Activated CD4-positive, CD25-positive, alpha-beta regulatory T cell treated with anti-CD3 and anti-CD28 coated beads, Interleukin-2, amount 50 U/mL, for 24 hours (primary cell): ENCODE measurements at places on chromosomes 4 and X.

DNA sequence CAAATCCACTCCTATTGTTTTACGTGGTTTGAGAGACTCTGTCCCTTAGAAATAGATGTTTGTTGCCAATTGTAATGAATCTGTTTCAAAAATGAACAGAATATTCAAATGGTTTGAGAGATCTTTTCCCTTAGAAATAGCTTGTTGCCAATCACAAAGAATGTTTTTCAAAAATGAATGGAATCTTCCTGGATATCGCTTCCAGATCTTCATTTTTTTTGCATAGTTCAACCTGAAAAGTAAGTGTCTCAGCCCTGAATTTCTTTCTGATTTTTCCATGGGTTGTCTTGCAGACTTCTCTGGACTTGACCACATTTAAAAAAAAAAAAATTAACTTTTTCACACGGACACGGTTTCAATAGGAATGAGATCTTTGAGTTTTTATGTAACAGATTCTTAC is 22.7 kb downstream of the SHOX start:
- ATAC-seq = no peak

- ATAC-seq = peak; percentile 49
Observed at GRCh38 chr4:151801547-151802516, 41.0 kb upstream of the GATB start.

- peak; percentile 6 for ATAC-seq
Observed at GRCh38 chrX:13088156-13088487, 43.7 kb upstream of the FAM9C start.

DNA sequence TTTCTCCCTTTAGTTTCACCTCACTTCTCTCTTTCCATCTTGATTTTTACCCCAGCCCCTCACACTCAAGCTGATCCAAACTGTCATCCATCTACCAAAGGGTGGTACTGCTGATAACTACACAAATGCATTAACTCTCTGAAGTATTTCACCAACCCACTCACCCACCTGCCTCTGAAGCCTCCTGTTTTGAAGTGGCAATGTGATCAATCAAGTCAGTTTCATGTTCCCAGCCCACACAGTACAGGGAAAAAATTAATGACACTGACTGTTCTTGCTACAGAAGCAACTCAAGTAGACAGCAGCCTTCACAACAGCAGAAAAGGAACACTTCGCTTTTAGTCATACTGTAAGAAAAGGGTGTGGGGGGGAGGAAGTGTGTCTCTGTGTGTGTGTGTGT is 183.0 kb upstream of the NOCT start:
- no peak for ATAC-seq

DNA sequence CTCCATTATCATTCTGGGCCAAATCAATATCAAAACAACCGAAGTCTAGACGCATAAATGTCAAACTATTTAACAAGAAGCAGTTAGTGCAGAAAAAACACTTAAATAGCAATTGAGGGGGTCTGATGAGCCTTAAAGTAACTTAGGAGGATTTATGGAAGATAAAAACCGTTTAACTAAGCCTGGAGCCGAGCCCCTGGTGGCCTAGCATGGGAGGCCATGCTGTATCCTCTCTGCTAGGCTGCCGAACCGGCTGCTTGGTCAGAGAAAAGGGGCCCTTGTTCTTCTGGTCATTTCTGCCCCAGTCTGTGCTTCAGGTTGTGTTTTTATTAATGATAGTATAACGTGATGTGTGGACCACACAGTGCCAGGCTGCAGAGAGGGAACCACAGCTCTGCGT is 72.4 kb downstream of the CPZ start:
- ATAC-seq = no peak

GRCh38 chr4:132328761-132329160 is 820.3 kb upstream of the PCDH10 start:
- no peak for ATAC-seq

DNA sequence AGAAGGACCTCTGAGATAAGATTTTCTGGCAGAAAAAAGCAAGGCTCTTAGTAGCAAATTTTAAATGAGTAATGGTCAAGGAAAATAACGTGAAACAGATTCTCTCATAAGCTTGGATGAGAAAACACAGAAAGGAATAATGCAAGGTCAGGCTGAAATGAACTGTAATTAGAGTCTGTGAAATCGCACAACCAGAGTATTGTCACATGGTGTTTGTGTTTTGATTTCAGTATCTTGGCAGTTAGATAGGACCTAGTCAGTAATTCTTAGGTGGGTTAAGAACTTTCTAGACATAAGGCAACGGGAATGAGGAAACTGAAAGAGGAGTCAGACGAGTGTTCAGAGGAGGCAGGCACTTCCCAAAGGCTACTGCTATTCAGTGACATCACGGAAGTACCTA is 34.6 kb downstream of the LIMCH1 start:
- no peak for ATAC-seq

GRCh38 chrX:7235071-7235470 is 87.1 kb upstream of the PUDP start:
- ATAC-seq = no peak

DNA sequence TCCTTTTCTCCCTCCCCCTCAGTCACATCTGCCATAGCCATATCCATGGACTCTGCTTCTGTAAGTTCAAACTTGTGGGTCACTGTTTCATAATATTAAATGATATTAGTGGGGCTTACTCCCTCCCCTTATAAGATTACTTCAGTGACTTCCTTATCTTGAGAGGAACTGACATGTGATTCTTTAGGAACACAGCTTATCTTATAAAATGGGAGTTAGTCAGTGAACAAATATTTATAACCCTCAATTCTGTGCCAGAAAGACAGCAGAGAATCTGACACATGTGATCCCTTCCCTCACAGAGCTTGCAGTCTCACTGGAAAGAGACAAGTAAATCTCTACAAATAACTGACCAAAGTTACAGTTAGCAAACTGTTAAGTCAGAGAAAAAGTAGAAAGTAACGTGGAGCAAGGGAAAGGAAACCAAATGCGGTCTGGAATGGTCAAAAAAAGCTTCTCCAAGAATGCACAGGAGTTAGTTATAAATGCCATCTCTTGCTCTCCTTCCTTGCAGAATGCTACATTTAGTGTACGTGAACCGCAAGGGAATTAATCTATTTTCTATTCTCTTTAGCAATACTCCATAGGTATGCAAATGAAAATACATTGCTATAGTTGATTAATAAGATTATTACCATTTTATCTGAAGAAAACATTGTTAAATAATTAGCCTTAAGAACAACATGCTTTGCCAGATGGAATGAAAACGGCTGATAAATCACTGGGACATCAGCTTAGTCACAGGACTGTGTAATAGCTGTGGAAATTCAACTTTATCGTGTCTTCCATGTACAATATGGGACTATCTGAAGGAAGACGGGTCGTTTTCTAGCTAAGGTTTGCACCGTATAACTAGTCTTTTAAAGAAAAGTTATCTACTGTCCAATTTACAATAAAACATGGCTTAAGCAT is 29.0 kb downstream of the SGMS2 start:
- ATAC-seq = no peak

GRCh38 chrX:47218920-47219815 is 687 bp downstream of the CDK16 start:
- ATAC-seq = no peak

DNA sequence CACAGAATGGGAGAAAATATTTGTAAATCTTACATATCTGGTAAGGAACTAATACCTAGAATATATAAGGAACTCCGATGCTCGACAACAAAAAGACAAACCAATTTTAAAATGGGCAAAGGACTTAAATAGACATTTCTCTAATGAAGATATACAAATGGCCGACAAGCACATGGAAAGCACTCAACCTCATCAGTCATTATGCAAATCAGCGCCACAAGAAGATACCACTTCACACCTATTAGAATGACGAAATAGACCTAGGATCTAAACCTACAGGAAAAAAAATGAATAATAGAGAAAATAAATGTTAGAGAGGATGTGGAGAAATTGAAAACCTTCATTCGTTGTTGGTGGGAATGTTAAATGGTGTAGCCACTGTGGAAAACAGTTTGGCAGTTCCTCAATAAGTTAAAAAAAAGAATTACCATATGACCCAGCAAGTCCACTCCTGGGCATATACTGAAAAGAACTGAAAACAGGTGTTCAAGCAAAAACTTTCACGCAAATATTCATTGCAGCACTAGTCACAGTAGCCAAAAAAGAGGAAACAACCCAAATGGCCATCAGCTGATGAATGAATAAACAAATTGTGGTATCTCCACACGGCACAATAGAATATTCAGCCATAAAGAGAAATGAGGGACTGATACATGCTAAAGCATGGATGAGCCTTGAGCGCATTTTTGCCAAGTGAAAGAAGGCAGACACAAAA is 57.3 kb upstream of the WDR19 start:
- no peak for ATAC-seq

DNA sequence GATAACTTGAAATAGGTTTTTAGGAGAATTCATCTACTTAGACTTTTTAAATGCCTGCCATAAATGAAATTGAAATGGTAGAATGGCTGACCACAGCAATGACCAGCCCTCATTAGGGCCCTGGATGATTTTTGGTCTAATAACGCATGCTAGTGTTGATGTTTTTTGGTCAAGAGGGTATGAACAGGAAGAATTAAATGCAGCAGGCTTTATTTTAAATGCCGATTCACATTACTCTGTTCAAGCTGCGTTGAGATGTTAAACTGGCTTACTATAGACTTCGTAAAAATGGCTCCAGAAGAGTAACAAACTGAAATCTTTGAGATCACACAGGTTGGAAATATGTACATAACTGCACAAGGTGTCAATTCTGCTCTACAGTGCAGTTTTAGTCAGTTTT is 14.6 kb downstream of the DDX3X start:
- no peak for ATAC-seq

DNA sequence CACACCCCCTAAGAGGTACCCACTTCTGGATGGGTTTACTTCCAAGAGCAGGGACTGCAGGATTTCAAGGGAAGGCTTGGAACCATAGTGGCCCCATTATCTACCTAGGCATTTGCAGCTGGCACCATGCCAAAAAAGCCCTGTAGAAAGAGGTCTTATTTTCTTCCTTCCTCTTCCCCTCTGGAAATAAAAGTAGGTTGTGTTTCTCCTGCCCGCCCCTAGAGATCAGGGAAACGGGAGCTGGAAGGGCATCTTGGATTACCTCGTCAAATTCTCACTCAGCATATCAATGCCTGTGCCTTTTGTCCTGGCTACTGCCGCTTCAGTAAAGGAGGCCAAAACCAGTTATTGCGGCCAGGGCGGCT is 1.6 kb downstream of the SCD5 start:
- ATAC-seq = no peak

DNA sequence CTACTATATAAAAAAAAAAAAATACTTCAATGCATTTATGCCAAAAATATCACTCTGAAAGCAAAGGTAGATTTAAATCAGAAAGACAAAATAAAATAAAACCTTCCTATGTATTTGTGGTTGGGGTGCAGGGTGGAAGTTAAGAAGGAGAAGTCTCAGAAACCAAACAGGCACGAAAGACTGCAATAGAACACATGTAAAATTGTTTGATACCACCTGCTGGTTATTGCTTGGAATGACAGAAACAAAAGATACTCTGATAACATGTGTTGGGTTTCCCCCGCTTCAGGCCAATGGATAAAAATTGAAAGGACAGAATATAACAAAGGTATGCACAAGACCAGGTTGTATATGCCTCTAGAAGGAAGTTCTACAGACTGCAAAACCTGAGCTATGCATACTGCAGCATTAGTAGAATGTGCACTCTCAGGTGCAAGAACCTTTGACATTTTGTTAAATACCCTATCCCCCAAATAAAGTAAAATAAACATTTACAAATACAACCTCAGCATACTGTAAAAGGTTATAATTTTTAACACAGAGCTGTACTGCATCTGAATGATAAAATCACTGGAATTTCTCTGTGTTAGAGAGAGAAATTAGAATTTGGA is 118.8 kb downstream of the GABRA2 start:
- no peak for ATAC-seq

DNA sequence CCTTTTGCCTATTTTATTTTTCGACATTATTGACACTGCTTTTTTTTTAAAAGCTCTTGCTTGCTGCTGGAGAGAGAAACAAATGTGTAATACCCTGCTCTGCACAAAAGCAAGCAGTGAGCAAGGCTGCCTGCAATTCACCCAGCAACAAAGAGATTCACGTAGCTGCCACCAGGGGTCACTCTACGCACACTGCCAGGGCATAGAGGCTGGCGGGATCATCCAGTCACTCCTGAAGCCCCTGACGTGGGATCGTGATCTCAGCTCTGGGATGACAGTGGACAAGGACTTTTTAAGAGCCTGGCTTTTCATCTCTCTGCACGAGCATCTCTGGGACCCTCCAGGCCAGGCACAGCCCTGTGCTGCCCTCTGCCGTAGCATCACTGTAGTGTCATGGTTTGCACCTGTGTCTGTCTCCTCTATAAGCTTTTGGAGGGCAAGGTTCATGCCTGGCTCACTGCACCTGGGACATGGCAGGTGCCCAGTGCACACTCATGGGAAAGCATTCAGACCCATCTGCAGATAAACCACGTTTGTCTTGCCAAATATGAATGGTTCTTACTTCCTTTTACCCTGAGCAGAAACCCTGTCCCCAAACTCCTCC is 19.8 kb downstream of the C4orf50 start:
- peak; percentile 43 for ATAC-seq

- no peak for ATAC-seq
Observed at GRCh38 chrX:35699642-35700041, 98.5 kb upstream of the MAGEB16 start.

DNA sequence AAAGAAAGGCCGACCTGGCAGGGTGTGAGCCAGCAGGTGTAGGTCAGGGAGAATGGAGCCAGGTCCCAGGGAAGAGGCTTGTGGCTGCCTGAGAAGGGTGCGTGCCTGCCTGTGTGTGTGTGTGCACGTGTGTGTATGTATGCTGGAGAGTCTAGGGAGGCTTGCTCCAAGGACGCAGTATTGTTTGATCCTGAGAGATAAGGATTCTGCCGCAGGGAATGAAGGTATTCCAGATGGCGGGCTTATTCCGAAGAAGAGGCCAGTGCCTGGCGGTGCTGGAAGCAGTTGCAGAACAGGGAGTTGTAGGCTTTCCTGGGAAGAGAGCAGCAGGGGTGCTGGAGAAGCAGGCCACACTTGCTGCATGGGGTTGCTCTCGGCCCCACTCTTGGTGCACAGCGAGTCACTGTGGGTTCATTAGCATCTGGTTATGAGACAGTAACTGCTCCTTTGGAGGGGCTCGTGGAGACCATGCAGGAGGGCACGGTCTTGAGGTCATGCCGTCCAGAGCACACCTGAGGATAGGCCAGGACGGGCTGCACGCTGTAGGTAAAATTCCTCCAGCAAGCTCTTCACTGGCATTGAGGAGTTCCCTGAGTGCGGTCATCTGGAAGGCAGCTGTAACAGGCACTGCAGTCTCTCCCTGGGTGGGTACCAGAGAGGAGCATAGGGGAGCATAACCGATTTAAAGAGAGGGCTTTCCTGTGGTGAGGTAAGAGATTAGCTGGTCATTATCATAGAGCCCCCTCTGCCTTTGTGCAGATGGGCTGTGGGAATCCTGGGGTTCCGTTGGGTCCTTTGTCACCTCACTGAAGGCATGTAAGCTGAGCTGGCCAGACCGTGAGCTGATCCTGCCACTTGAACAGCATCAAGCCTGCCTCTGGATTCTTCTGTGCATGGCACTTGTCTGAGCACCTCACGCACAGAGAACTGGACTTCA is 29.9 kb upstream of the MSANTD1 start:
- ATAC-seq = no peak

- ATAC-seq = no peak
Observed at GRCh38 chrX:10108288-10108687, 48.5 kb upstream of the CLCN4 start.
